ENCODE measurements at places on chromosomes 4 and X.

- no peak for DNase-seq
These were observed 540.9 kb downstream of the PPP4R3C start for GRCh38 chrX:26922278-26922677.

GRCh38 chr4:145769450-145770037 is 89.6 kb downstream of the C4orf51 start:
- no peak for DNase-seq

DNA sequence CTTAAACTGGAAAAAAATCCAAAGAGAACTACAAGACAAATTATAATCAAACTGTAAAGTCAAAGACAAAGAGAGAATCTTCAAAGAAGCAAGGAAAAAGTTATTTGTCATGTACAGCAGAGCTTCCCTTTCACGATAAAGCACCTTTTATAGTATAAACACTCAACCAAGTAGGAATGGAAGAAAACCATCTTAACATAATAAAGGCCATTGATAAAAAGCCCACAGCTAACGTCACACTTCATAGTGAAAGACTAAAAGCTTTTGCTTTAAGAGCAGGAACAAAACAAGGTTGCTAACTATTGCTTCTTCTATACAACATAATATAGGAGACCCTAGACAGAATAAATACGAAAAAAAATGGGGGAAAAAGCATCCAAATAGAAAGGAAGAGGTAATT is 595.7 kb upstream of the POU3F4 start:
- DNase-seq: no peak

DNA sequence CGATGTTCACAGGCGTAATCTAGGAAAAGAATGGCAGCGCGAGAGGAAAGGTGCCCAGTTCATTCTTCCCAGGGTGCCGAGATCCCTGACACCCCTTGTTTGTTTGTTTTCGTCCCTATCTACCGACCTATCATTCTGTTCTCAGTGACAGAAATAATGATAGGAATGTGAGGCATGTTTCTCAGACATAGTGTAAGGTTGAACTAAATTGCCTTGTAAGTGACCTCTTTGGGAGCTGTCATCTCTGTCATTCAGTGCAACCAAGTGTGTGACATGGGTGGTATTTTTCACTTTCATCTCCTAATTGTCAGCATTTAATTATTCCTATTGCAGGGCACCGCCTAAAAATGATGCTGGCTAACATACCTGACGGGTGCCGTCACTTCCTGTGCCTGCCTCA is 24.4 kb downstream of the CLDN22 start:
- DNase-seq: no peak

DNA sequence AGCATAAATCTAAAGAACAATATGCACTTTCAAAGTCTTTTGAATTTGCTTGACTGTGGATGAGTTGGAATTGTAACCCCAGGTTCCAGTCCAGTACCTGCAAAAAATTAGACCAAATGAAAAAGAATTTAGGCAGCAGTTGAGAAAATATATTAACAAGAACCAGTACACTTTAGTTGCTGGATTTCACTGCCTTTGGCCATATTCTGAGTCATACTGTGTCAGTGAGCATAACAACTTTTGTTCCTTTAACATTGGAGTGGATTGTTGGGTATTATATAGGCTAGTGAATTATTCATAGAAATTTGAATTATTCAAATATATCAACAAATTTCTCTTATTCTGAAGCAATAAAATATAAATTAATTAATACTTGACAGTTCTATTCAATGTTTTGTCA is 101.5 kb upstream of the SMAD1 start:
- DNase-seq: no peak

DNA sequence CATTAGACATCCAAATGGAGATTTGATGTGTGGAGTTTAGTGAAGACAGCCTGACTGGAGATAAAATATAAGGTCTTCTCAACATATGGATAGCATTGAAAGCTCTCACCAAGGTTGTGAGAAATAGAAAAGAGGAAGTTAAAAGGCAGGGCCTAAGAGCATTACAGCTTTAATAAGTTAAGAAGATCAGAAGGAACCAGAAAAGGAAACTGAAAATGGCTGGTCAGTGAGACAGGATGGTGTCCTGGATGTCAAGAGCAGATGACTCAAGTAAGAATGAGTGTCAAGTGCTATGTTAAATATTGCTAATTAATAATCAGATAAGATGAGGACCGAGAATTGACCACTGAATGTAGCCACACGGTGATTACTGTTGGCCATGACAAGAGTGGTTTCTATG is 642.9 kb downstream of the STPG2 start:
- DNase-seq: no peak

DNA sequence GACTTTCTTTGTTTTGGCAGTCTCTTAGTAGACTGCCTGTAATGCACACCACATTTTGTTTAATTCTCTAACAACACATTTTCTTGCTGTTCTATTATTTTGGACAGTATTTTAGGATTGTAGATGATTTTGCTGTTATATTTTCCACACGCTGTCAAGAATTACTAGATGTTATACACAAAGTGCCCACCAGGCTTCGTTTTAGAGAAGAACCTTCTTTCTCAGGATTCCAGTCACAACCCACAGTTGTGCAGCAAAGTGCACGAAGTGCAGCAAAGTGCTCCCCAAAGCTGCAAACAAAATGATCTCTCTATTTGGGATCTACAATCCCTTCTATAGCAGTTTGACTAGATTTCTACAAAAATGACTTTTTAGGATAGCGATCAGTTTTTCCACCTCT is 2.4 kb downstream of the ZNF141 start:
- no peak for DNase-seq

GRCh38 chr4:71537551-71538065 is 198.8 kb downstream of the SLC4A4 start:
- no peak for DNase-seq

- DNase-seq: no peak
These were observed 628 bp downstream of the ZCCHC12 start for GRCh38 chrX:118824173-118824730.

GRCh38 chrX:148825696-148826095 is 325.3 kb downstream of the AFF2 start:
- DNase-seq: no peak

All from GDM1 (cell line).